DMS153 (cell line): ENCODE measurements at places on chromosomes 5 and 9.

GRCh38 chr9:131279863-131280570 lies 3.7 kb upstream of the FAM78A start:
- DNase-seq: no peak

DNA sequence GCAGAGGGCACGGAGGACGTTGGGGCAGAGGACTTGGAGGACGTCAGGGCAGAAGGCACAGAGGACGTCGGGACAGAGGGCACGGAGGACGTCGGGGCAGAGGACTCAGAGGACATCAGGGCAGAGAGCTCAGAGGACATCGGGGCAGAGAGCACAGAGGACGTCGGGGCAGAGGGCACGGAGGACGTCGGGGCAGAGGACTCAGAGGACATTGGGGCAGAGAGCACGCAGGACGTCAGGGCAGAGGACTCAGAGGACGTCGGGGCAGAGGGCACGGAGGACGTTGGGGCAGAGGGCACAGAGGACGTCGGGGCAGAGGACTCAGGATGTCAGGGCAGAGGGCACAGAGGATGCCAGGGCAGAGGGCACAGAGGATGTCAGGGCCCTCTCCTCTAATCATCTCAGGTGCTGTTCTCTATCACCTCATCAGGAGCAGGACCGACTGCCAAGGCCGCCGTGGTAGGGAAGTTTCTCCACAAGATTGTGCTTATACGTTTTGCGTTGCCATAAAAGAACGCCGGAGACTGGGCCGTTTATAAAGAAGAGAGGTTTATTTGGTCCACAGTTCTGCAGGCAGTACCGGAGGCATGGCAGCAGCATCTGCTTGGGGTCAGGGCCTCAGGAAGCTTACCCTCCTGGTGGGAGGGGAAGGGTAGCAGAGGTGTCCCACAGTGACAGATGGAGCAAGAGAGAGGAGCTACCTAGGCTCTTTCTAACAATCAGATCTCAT lies 29.4 kb upstream of the ADAMTS2 start:
- no peak for DNase-seq

DNA sequence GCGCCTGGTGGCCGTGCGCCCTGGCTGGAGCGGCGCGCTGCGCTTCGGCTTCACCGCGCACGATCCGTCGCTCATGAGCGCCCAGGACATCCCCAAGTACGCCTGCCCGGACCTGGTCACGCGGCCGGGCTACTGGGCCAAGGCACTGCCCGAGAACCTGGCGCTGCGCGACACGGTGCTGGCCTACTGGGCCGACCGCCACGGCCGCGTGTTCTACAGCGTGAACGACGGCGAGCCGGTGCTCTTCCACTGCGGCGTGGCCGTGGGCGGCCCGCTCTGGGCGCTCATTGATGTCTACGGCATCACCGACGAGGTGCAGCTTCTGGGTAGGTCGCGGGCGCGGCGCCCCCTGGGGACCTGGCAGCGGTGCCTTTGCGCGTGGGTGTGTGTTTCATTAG lies 28.9 kb downstream of the NEURL1B start:
- DNase-seq: no peak

DNA sequence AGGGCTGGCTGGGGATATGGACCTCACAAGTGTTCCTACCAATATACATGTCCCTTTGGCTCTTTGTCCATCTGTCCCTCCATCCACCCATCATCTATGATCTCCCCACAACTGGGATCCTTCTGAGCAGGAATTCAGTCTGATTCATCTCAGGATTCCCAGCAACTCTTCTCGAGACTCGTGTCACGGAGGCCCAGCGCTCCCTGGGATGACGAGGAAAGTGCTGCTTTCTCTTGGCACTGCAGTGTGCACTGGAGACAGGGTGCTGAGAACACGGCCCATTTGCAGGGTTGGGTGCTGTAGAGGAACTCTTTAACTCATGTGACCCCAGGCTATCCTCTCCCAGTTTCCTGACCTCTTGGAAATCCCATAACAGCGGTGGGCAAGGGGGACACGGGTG lies 72.9 kb downstream of the ANGPTL2 start:
- no peak for DNase-seq

DNA sequence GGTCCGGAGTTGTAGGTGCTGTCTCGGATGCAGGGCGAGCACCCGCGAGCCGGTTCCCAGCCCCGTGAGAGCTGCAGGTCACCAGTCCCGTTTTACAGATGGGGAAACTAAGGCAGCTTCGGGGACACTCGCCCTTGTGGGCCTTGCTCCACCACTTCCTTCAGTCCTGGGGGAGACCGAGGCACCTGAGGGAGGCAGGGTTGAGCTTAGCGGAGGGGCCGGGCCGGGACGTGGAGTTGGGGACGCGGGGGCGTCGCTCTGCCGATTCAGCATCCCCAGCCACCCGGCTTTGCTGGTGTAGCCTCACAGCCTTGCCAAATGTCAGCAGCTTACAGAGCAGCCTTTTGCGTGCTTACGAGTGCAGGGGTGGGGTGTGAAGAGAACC lies 530 bp downstream of the BBLN start:
- DNase-seq: peak; percentile 3

DNA sequence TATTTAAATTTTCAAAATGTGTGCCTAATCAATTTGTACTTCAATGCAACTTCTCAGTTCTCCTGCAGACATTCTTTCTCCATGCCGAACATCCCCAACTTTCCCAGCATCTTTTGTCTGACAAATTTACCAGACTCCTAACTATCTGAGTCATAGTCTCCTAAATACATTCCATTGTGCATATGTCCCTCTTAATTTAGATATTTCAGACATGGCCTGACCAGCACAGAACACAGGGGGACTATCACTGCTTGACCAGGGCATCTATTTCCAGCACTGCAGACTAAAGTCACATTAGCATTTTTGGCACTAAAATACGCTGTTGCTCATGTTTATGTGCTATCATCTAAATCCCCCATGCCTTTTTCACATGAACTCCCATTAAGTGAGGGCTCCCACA lies 71.9 kb downstream of the ITGA1 start:
- no peak for DNase-seq

GRCh38 chr5:151252762-151253604 lies at the start of gene GM2A:
Gene GM2A, plus strand, starts transcription at chr5:151253185. Its CDS starts 32 bp downstream, at chr5:151253217.
- DNase-seq: peak; percentile 85

DNA sequence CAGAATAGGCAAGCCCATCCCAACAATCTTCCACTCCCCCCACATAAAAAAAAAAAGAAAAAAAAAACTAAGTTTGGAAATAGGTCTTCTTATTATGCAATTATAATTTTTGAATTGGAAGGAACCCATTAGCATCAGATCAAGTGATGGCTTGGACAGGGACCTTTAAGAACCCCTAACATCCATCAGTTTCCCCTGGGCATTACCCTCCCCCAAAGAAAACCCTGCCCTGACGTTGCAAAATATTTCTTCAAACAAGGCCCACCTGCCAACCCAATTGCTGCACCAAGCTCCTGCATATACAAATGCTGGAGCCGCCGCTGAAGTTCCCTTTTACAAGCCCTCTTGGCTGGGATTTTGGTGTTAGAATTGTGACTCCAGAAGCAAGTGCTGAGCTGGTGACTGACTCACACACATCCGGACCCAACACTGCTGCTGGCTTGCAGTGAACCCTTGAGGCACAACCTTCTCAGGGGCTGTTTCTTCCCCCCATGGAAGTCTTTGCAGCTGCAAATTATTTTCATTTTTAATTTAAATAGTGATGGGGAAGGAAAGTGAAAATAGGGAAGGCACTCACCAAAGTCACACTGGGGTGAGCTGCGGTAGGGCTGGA lies 56.1 kb upstream of the AFAP1L1 start:
- DNase-seq: no peak

DNA sequence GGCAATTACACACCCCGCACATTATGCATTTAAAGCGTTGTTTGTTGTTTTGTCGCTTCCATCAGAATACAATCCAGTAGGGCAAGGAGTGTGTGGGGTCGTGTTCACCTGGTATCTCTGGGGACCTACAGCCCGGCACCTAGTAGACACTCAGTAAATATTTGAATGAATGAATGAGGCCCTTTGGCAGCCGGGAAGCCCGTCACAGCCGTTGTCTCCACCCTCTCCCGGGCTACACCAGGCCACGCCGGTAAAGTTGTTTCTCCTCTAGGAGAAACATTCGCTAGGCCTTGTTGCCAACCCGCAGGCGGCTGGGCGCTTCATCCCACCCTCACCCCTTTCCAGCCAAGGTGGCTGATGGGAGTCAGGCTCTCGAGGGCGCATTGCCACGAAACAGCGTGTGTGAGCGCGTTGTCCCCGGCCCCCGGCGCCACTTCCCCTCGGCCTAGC lies 876 bp upstream of the JAK2 start:
- peak; percentile 77 for DNase-seq

DNA sequence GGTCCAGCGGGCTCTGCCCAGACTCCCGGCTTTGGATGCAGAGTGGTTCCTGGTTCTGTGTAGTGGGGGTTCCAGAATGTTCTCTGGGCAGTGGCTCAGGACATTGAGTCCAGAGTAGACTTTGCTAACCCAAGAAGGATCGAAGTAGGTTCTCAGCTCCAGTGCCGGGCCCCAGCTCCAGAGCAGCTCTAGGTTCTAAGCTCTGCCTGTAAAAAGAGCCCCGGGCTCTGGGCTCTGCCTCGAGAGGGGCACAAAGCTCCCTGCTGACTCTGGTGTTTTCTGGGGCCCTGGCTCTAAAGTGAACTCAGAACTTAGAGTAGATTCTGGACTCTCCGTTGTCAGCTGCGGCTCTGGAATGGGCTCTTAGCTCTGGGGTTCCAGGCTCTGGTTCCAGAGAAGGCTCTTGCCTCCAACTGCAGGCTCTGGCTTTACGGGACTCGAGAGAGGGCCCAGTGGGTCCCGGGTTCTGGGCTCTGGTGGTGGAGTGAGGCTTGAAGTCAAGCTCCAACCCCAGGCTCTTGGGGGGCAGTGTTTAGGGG lies 414 bp downstream of the WDR38 start:
- no peak for DNase-seq

- no peak for DNase-seq
Measured at GRCh38 chr9:86034863-86035734, 64.3 kb downstream of the GOLM1 start.

DNA sequence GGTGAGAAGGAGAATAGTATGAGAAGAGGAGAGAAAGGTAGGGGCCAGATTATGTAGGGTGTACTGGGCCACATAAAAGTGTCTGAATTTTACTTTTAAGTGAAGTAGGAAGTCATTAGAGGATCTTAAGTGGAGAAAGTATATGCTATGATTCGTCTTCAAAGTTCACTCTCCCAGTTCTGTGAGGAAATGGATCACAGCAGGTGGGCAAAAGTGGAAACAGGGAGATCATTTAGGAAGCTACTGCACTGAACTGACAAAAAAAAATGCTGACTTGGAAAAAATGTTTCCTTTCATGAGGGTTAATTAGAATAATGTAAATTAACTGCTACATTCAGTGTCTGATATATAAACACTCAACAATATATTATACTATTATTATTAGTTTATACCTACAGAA lies 2.4 kb downstream of the KIF24 start:
- no peak for DNase-seq

DNA sequence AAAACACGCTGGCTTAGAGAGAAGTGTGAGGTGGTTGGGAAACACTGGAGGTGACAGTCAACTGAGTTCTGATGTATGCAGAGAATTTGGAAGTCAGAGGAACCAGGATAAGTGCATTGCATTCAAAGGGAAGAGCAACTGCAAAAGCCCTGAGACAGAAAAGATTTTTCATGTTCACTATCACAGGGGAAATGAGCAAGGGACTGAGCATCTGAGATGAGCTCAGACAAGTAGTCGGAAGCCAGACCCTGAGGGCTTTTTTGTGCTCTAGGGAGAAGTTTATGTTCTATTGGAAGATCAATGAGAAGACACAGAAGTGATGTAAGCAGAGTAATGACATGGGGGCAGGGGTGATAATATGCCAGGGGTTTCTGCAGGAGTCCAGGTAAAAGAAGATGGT lies 97.5 kb downstream of the HTR4 start:
- no peak for DNase-seq

- no peak for DNase-seq
Measured at GRCh38 chr9:130885484-130886375, 10.9 kb downstream of the QRFP start.

GRCh38 chr9:70861376-70861775 lies 260.0 kb downstream of the TRPM3 start:
- no peak for DNase-seq
